Stimulated activated CD8-positive, alpha-beta memory T cell treated with anti-CD3 and anti-CD28 coated beads, Interleukin-7, amount 100 ng/mL, for 1 hour (primary cell): ENCODE measurements at places on chromosomes 7 and 10.
A peak's percentile ranks its signal among the peaks of the same experiment; 100 is the strongest.

- DNase-seq = no peak
Observed at GRCh38 chr7:157211690-157212089, 73.0 kb downstream of the UBE3C start.

- no peak for DNase-seq
Observed at GRCh38 chr7:104123786-104124185, 84.0 kb downstream of the ORC5 start.

GRCh38 chr7:9407816-9408215, 974.4 kb downstream of the NXPH1 start:
- no peak for DNase-seq

DNA sequence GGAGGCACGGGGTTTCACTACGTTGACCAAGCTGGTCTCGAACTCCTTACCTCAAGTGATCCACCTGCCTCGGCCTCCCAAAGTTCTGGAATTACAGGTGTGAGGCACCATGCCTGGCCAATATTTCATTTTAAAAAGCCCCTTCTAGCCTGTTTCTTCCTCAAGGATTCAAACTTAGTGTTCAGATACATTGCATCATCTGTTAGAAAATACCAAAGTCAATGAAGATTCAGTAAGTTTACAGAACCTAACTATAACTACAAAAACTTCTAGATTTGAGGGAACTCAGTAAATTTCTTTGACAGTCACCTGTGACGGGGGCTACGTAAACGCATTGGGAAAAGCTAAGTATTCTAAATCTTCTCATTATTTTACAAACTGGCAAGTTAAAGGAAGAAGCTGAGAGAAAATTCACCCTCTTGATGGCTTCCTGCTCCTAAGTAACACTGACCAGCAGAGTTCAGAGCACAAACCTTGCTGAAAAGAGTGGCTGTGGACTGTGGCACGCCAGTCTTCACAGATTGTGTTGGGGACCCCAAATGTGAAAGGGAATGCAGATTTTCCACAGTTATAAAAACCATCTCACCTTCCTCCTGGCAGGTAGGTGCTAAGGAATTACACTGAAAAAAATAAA, 162.2 kb downstream of the PKD1L1 start:
- DNase-seq = no peak

GRCh38 chr10:110918643-110919348, at the start of gene BBIP1:
TSS of gene BBIP1 (minus strand) at chr10:110919180. CDS start at chr10:110918157, 1,023 bp downstream.
- DNase-seq = peak; percentile 92

DNA sequence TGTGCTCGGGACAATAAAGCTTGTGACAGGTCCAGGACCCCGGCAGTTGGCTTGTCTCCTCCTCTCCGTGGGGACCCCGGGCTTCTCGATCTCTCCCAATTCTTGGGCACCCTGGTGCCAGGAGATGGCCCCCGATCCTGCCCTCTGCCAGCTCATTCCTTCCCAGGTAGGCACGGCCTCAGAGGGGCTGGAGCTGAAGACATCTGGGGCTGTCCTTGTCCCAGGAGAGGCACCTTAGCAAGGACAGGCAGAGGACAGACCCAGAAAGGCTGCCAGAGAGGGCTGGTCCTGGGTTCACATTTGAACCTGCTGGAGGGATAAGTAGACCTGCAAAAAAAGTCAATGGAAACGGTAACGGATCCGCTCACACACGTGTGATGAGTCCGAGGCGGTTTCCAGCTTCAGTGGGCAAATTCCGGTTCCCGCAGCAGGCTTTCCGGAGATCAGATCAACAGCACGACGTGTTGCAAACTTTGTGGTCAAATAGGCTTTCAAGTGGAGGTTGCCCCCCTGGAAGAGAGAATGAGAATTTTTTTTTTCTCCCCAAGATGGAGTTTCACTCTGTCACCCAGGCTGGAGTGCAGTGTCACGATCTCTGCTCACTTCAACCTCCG, 47.7 kb upstream of the GTF2IRD1 start:
- DNase-seq = no peak
